ENCODE measurements at places on chromosomes 6 and 20. TPM values are rescaled to one million over a fixed set of nuclear protein-coding genes. Genes with fewer than 3 reads are reported as not detected.

GRCh38 chr6:151618717-151619116, 124.9 kb downstream of the CCDC170 start:
- no peak for DNase-seq

GRCh38 chr6:40556881-40557280, 30.3 kb downstream of the LRFN2 start:
- no peak for DNase-seq

DNA sequence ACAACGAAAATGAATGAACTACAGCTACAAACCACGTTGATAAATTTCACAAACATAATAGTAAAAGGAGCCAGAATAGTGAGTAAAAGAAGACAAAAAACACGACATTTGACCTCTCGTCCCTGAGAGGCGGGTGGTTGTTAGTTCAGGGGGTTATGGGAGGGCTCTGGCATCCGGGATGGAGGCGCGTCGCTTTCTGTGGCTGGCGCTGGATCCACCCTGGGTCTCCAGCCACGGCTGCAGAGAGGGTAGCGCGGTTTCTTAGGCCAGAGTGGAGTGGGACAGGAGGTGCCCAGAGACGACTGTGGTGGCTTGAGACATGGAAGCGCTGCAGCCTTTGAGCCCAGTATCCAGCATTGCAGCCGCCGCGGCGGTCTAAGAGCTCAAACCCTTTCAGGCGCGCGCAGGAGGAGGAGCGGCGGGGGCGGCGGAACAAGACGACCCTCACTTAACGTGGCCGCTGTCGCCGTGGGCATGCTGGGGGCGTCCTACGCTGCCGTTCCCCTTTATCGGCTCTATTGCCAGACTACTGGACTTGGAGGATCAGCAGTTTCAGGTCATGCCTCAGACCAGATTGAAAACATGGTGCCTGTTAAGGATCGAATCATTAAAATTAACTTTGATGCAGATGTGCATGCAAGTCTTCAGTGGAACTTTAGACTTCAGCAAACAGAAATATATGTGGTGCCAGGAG, 3.7 kb upstream of the ZSCAN23 start:
- peak; percentile 6 for DNase-seq

The GPX5 gene
- not detected for total RNA-seq

The TMEM170B gene
- total RNA-seq = 0.28 TPM

DNA sequence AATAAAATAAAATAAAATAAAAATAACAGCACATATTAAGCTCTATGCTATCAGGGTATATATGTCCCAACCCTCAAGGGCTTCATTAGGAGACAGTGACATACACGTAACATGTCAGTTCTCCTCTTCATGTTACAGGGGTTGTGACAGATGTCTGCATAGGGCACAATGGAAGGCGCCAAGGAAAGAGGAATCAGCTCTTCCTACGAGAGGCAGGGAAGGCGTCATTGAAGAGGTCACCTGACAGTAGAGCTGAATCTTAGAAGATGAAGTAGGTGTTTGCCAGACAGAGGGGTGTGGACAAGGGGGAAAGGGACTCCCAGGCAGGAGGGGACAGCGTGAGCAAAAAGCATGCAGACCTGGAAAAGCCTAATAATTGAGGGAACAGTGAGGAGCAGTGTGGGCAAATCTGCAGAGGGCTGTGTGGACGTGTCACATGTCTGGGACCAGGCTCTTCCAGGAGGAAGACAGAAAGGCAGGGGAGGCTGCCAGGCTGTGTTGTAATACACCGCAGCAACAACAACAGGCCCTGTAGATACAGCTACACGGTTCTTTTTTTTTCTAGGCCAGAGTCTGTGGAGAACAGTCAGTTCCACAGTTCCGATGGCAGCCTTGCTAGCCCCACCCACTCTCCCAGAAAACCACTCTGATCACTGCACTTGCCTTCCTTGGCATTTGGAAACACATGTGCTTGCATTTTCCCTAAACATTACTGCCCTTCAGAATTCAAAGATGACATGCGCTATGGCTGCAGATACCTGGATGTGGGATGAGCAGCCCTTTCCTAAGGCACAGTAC, 2.5 kb upstream of the FKBP5 start:
- DNase-seq = peak; percentile 44

All from IMR-90 (cell line).